ENCODE measurements at places on chromosomes 13 and 19.

GRCh38 chr13:47675871-47676270 lies 325.2 kb downstream of the SUCLA2 start:
- DNase-seq: no peak

DNA sequence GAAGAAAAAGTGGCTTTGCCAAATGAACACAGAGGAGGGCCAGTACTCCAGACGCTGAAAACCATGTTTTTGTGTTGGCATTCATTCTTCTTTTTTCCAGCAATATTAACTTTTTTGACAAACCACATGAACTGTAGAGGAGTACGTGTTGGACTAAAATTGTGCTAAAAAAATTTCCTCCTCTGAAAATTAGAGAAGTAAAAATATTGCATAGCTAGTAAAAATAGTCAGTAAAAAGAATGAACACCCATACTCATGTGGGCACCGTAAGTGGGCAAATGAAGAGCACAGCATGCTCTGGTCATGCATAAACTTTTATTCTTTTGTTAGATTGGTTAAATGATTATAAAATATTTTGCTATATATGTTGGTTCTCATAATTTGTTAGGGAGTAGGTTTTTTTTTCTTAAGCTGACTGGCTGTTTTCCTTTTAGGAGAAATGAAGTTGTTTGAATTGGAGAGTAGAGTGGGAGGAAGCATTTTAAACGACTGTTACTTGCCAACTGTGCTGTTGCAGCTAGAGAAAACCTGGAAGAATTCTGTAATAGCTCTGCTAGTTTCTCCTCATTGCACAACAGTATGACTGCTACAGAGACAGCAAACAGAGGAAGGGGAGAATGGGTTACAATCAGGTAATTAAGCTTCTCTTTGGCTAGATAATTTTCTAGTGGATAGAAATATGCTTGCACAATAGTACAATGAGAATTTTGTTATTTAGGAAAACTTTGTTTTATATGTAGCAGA lies 222.4 kb downstream of the KCTD12 start:
- DNase-seq: no peak

DNA sequence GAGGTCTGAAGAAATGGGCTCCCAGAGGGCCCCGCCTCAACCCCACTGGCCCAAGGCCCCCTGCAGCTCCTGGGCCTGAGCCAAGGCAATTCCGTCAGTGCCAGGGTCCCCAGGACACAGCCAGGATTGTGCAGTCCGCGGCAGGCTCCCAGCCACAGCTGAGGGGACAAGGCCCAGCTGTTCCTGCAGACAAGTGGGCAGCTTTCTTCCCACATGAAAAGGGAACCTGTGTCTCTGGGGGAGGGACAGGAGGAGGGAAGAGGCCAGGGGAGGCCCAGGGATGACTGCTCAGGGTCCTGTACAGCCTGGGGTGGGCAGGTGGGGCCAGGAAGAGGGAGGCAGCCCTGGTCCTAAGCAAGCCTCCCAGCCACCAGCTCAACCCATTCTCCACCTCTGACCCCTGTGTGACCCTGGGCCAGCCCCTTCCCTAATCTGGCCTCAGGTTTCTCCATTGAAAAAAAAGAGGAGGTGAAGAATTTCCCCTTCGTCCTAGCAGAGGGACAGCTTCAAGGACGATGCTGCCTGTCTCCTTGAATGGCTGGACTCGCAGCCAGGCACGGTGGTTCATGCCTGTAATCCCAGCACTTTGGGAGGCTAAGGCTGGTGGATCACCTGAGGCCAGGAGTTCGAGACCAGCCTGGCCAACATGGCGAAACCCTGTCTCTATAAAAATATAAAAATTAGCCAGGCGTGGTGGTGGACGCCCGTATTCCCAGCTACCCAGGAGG lies 20.5 kb upstream of the VSTM2B start:
- no peak for DNase-seq

- DNase-seq: no peak
Measured at GRCh38 chr19:1475751-1476437, 3.1 kb downstream of the C19orf25 start.

DNA sequence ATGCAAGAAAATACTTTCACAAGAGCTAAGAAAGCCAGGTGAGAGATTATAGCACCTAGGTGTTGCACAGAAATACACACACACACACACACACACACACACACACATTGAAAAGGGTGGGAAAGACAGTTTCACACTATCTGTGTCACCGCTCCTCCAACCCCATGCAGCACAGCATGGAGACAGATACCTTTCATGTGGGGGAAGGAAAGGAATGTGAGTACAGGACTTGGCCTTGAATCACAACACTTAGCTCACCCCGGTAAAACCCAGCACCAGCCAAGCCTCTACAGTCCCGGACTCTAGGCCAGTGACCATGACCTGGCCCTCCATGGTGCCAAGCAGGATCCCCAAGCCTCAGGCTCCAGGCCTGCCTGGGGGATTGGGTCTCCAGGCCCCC lies 462.0 kb upstream of the SPRY2 start:
- no peak for DNase-seq

DNA sequence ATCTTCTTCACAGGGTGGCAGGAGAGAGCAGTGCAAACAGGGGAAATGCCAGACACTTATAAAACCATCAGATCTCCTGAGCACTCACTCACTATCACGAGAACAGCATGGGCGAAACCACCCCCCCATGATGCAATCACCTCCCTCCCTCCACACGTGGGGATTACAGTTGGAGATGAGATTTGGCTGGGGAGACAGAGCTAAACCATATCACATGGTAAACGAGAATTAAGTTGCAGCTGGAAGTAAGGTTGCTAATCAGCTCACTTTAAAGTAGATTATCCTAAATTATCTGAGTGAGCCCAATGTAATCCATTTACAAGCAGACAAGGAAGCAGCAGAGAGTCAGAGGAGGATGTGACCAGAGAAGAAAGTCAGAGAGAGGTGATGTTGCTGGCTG lies 102.2 kb upstream of the IPO5 start:
- no peak for DNase-seq

GRCh38 chr19:29800100-29800825 lies 11.5 kb upstream of the CCNE1 start:
- DNase-seq: no peak

- DNase-seq: no peak
Measured at GRCh38 chr13:29125191-29125933, 305.2 kb downstream of the MTUS2 start.
